ENCODE measurements at places on chromosomes 13 and 19.

GRCh38 chr13:27919659-27919933 is 204 bp upstream of the PDX1 start:
- DNase-seq, result no peak

GRCh38 chr13:29943273-29943672 is 92.9 kb upstream of the UBL3 start:
- DNase-seq, result no peak

DNA sequence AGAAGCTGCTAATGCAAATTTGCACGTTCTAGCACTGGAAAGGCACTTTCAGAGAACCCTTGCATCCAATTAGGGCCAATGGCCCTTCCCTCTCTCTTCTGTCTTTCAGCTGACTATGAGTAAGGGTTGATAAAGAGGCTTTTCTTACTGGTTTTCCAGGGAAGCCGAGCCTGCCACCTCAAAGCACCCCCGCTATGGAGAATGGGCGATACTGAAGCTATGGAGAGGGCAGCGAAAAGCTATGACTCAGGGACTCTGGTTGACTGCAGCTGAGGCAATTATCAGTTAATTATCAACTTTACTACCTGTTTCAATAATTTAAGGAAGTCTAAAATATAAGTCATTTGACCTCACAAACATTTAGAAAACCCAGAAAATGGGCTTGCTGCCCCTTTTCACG is 115.8 kb downstream of the TRPC4 start:
- no peak for DNase-seq

- no peak for DNase-seq
Observed at GRCh38 chr13:28047757-28048388, 52.5 kb downstream of the FLT3 start.

DNA sequence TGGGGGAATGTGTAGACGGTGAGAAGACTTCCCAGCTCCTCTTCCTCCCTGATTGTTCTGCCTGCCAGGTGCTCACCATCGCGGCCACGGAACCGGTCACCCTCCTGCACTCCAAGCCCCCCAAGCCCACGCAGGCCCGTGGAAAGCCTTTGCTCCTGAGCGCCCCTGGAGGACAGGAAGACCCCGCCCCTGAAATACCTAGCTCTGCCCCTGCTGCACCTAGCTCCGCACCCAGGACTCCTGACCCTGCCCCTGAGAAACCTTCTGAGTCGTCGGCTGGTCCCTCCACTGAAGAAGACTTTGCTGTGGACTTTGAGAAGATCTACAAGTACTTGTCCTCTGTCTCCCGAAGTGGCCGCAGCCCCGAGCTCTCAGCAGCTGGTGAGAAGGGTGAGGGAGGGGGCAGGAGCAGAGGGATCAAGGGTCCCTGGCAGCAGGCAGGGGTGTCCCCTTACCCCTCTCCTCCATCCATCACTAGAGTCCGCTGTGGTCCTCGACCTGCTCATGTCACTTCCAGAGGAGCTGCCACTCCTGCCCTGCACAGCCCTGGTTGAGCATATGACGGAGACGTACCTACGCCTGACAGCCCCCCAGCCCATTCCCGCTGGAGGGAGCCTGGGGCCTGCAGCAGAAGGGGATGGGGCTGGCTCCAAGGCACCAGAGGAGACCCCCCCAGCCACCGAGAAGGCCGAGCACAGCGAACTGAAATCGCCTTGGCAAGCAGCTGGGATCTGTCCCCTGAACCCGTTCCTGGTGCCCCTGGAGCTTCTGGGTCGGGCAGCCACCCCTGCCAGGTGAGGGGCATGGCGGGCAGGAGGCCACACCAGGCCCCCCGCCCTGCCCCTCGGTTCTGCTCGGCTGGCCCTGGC is 2.1 kb downstream of the SNAPC2 start:
- no peak for DNase-seq

GRCh38 chr19:55472463-55472862 is 4.0 kb upstream of the ZNF628 start:
- no peak for DNase-seq

DNA sequence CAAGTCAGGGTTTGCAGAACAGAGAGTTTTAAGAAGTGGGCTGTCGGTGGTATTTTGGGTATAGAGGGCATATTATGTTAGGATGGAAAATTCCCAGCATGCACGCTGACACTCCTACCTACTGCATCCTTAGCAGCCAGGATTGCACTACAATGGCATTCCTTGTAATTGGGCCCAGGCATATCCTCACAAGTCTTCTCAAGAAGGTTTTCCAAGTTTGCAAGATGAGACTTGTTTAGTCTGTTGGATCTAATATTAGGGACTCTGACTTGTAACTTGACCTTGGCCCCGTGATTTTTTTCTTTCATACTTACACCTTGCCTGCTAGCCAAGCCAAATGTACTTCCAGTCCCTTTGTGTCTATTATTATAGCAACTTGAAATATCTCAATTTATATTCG is 335.7 kb upstream of the HTR2A start:
- DNase-seq, result no peak

DNA sequence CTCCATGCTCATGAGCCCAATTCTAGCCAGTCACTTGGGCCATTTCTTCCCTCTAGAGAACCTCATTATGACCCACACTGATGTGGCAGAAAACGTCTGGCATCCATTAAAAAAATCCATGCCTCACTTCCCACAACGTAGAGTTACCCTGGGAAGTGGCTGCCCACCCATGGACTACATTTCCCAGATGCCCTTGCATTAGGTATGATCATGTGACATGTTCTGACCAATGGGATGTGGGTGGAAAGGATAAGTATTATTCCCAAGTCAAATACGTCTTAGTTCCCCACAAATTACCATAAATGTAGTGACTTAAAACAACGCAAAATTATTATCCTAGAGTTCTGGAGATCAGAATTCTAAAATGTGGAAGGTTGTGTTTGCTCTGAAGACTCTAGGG is 47.9 kb upstream of the ZNRF4 start:
- DNase-seq, result no peak

GRCh38 chr13:23703246-23703860 is 133.1 kb downstream of the TNFRSF19 start:
- DNase-seq, result no peak

DNA sequence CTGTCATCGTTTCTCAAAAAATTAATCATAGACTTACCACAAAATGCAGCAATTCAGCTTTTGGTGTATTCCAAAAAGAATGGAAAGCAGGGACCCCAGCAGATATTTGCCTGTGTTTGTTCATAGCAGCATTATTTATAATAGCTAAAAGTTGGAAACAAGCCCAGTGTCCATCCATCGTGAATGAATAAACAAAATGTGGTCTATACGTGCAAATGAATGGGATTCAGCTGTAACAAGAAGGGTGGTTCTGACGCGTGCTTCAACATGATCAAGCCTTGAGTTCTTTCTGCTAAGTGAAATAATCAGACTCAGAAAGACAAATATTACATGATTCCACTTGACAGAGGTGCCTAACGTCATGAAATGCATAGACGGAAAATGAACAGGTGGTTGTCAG is 36.4 kb downstream of the PSG11 start:
- no peak for DNase-seq

- no peak for DNase-seq
Observed at GRCh38 chr19:6227156-6227935, 52.4 kb downstream of the MLLT1 start.
